ENCODE measurements at places on chromosomes 1 and 21.

- no peak for DNase-seq
Observed at GRCh38 chr1:92587445-92587844, 100.7 kb upstream of the GFI1 start.

GRCh38 chr1:173341307-173341706 is 134.2 kb upstream of the TNFSF4 start:
- DNase-seq: no peak

DNA sequence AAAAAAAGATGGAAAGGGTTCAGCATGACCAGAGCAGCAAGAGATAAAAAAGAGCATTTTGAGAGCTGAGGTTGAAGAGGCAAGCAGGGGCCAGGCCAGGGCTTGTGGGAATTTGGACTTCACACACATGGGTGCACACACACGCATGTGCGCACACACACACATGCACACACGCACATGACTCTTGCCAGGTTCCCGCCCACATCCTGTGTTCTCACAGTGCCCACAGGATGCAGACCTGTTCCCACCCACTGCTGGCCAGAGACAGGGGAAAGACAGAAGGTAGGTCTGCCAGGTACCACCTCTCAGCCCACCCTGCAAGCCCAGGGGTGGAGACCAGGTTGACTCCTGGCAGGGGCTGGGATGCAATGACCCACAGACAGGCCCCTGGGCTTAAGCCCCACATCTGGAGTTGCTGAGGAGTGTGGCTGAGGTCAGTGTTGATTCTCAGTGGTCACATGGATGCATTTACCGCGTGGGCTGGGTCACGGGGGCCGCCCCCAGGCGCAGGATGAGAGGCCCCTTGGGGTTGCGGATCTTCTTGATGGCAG is 4.4 kb downstream of the COL16A1 start:
- no peak for DNase-seq

DNA sequence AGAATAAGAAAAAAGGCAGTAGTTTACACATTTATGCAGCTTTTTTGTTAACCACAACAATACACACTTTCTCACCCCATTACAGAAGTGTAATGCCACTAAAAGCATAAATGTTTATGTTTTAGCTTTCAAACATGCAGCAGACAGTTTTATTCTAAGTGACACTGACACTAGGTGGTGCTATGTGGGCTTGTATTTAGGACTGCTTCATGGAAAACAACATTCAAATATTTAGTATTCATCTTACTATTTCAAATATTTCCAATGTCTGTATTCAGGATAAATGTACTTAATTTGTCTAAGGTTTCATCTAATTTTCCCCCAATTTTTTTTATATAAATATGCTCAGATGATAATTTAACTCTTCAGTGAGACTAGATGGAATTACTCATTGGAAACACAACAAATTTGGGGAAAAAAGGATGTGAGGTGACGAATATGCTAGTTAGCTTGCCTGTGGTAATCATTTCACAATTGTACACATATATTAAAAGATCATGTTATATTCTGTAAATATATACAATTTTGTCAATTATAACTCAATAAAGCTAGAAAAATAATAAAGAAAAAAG is 71.4 kb downstream of the USP1 start:
- DNase-seq: no peak

DNA sequence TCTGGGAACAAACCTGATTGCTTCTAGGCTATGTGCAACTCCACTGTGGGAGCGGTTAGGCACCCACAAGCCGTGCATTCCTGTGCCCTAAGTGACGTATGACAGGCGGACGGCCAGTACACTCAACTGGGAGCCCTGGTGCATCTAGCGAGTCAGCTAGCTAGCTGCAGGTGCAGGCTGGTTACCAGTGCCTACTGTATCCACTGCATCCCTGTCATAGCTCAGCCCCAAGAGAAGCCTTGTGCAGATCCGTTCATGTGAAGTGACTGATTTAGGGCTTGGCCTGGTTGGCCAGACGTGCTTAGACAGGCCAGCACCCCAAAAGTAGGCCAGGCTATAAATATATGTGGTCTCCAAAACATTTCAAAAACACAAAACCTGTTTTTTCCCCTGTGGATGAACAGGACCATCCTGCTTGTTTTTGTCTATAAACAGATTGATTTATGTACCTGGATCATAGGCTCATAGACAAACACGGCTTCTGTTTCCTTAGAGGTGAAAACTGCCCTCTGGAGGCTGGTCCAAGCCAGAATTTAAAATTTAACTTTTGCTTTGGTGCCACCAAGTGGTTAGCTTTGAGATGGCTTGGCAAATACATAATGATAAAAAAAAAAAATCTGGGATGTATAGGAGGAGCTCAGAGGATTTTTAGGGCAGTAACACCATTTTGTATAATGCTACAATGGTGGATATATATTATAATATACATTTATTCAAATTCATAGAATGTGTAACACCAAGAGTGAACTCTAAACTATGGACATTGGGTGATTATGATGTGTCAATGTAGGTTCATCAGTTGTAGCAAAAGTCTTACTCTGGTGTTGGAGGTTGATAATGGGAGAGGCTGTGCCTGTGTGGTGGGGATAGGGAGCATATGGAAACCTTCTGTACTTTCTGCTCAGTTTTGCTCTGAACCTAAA is 68.5 kb downstream of the GIPC2 start:
- peak; percentile 27 for DNase-seq

DNA sequence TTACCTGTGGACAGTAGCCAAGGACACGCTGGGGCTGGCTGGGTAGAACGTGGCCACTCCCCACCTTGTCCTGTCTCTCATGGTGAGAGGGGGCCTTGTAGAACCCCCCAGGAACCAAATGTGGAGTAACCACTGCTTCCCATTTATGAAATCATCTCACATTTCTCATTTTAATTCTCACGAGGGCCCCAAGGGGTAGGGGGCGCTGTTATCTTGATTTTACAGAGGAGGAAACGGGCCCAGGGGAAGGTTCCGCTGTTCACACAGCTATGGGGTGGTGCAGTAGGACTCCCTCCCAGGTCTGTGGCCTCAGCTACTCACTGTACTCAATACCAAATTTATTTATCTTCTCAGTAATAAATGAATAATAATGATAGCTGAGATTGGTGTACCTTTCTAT is 5.5 kb downstream of the SMPDL3B start:
- no peak for DNase-seq

- no peak for DNase-seq
Observed at GRCh38 chr21:29938776-29939103, 1.1 kb downstream of the GRIK1 start.

GRCh38 chr1:181206979-181207790 is 118.7 kb downstream of the IER5 start:
- DNase-seq: no peak

- DNase-seq: no peak
Observed at GRCh38 chr1:156464335-156464734, 36.2 kb downstream of the MEF2D start.

- no peak for DNase-seq
Observed at GRCh38 chr1:23848673-23849616, 19.1 kb downstream of the FUCA1 start.

GRCh38 chr1:116753312-116753711 is 918 bp upstream of the CD2 start:
- no peak for DNase-seq

GRCh38 chr1:222709700-222710153 is 2.6 kb downstream of the AIDA start:
- no peak for DNase-seq

GRCh38 chr1:98991127-98992012 is 13.3 kb downstream of the PLPPR5 start:
- DNase-seq: no peak

DNA sequence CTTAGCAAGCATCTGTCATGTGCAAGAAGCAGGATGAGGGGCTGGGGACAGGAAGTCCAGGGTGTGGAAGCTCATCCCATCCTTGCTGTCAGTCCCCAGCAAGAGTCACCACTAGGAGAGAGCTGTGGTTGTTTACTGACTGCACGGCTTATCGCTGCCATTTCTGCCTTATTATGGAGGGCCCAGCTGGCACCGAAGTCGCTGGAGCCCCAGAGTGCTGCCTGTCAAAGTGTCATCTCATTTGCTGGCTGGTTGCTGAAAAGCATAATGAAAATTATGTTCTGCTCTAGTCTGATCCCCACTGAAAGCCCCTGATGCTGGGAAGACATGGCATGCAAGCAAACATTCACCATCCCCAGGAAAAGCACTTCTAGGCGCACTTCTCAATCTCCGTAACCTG is 642.7 kb downstream of the NPHP4 start:
- no peak for DNase-seq

DNA sequence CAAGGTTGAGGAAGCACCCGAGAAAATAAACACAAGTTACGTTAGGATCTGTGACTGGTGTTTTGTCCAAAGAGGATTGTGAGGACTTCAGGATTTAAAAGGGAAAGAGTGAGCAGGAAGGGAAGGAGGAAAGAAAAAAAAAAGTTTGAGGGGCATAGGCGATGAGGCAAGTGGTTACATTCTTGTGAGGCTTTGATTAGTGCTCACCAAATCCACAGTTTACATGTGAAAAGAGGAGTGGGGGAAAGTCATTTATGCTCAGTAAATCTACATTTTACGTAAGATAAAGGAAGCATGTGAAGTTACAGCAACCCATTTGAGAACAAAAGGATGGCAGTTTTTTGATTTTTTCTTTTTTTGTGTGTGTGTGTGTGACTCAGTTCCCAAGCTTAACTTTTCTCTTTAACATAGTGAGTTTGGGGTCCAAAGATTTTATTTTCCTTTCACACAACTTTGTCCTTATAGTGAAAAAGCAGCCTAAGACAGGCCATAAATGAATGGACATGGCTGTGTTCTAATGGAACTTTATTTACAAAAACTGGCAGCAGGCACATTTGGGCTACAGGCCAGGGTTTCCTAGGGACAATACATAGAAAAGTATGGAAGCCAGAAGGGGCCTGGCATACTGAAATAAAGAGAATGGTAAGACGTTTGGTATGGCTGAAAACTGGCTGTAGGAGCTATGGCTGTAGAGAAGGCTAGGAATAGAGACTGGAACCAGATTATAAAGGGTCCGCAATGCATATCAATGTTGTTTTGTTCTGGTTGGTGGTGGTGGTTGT is 121.7 kb downstream of the FGGY start:
- DNase-seq: no peak

DNA sequence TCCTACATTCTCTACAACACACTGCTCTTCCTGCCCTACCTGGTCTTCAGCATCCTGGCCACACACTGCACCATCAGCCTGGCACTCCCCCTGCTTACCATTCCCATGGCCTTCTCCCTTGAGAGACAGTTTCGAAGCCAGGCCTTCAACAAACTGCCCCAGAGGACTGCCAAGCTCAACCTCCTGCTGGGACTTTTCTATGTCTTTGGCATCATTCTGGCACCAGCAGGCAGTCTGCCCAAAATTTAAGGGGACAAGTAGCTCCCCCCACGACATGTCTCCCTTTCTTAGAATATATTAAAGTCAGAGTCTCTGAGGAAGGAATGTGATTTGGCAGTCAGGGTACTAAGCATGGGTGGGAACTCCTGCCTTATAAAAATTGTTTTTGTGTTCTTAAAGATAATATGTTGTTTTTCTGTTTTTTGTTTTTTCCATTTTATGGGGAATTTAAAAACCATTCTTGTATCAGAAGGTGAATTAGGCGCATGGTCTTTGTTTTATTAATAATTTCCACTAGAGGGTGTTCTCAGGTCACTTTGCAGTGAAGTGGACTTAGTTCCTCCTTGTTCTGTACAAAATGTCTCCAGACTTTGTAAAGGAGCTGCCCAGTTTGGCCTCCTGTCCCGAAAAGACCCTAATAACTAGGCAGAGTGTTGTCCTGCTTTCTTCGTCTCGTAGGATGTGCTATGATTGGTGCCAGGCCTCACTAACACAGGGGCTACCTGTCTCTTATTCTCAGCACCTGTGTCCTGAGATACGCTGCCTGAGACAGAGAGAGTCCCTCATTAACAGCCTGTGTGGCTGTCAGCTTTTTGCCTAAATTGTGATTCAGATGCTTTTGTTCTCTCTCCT is 13.1 kb downstream of the UBIAD1 start:
- DNase-seq: no peak

DNA sequence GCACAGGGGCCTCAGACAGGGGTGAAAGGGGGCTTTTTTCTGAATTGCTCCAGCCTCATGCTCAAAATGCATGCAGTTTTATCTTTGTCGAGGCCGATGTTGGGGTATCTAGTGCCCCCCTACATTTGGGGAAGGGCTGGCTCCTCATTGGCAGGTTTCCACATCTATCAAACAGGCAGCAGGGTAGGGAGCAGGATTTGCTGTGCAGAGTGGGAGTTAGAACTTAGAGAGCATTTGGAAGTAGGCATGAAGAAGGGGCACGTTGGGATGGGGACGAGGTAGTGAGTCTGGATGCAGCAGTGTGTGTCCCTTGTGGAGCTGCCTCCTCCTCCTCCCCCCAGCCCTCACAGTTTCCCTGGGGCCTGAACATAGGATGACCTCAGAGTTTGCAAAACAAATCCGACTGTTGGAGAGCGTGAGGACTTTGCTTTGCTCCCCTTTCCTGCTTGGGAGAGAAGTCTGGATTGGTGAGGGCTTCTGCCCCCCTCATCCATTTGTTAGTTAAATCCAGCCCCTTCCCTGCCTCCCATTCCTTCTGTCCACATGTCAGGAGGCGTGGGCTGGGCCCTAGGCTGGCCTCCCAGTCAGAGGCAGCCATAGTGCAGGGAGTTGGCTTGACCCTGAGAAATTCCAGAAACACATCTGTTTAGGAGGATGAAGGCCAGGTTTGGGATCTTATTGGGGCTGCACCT is 36.9 kb upstream of the GPR37L1 start:
- DNase-seq: peak; percentile 53

DNA sequence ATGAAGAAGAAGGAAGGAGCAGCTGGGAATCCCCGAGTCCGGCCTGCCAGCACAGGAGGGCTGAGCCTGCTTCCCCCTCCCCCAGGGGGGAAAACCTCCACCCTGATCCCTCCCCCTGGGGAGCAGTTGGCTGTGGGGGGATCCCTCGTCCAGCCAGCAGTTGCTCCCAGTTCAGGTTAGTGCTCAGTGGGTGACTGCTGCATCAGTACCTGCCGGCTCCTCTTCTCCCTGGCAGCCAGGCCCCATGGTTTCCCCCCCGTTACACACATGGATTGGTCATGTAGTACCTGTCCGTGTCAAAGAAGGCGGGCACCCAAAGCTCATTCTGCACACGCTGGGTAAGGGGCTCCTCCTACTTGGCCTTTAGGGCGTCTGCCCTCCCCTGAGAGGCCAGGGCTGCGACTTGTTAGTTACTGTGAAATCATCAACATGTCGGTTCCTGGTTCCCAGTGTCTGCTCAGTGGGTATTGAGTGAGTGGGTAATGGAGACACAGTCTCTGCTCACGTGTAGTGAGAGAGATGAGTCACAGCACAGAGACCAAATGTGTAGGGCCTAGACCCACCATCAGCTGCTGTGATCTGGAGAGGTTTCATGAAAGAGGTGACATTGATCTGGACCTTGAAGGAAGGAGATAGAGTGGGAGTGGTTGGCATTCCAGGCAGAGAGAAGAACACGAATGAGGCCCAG is 11.5 kb downstream of the NECAP2 start:
- no peak for DNase-seq

- DNase-seq: no peak
Observed at GRCh38 chr1:25617625-25618432, 1.2 kb downstream of the MAN1C1 start.

- DNase-seq: no peak
Observed at GRCh38 chr1:56437959-56438358, 141.4 kb downstream of the PLPP3 start.

Measured in NCI-H1048 (cell line).